ENCODE measurements at places on chromosomes 4 and X. TPM values are rescaled to one million over a fixed set of nuclear protein-coding genes. Genes with fewer than 3 reads are reported as not detected.

The TEX13A gene
- polyA plus RNA-seq = not detected

GRCh38 chrX:132592880-132593279 is 104.0 kb upstream of the MBNL3 start:
- DNase-seq = no peak

The ATRX gene
- polyA plus RNA-seq = 37.2 TPM

DNA sequence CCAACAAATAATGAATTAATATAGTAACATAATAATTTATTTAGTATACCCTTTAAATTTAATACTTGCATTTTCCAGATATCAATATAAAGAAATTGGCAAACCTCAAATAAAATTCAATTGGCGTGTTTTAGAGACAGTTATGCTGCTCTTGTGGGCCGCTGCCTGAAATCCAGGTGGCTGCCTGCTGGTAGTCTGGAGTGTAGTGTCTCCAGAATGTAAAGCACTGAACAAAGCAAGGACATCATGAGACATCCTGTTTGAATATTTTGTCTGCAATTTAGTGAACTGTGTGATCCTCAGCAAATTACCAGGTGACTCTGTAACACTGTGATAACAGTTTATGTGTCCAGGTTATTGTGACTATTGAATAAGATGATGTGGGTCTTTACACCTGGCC is 29.9 kb downstream of the ZFP42 start:
- DNase-seq = no peak

The ART3 gene
- polyA plus RNA-seq = not detected

- no peak for DNase-seq
Measured at GRCh38 chr4:86917212-86918039, 17.4 kb upstream of the AFF1 start.

The FSTL5 gene
- polyA plus RNA-seq = not detected

- no peak for DNase-seq
Measured at GRCh38 chr4:81485310-81485980, 13.7 kb upstream of the RASGEF1B start.

The EDNRA gene
- polyA plus RNA-seq = 7.6 TPM

DNA sequence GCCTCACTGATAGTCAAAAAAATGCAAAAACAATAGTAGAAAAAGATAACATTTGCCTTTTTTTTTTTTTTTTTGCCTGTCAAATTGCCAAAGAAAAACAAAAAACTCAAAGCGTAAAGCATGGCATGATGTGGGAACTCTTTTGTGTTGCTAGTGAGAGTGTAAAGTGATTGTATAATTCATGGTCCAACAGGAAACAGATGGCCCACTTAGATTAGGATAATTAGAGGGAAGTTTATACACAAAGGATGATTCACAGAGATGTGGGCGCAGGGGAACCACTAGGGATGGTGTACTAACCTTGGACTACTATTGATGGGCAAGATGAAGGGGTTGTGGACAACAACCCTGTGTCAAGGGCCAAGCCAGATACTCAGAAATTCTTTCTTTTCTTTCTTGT is 16.4 kb downstream of the MCUB start:
- DNase-seq = no peak

GRCh38 chr4:70765368-70765767 is 43.6 kb downstream of the RUFY3 start:
- DNase-seq = no peak

GRCh38 chr4:7463566-7464258 is 29.0 kb upstream of the PSAPL1 start:
- DNase-seq = no peak

DNA sequence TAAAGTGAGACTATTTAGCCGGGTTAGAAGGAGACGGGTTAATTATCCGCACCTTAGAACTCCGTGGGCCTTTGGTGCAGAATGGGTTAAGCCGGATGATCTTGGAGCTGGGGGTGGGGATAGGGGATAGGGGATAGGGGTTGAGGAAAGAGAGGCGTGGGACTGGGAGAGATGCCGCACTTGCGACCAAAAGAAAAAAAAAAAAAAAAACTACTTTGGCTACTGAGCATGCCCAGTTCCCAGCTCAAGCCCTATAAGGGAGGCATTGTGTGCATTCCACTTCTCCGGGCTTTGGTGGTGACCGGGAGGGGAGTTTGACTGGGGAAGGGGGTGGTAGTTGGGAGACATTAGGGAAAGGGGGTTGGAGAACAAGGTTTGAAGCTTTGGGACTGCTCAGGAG is at the start of gene SLITRK4:
Gene SLITRK4 (minus strand): TSS at position 187 of the 400 bp plus-strand sequence. CDS start 4,993 bp downstream, outside the sequence.
- DNase-seq = no peak

DNA sequence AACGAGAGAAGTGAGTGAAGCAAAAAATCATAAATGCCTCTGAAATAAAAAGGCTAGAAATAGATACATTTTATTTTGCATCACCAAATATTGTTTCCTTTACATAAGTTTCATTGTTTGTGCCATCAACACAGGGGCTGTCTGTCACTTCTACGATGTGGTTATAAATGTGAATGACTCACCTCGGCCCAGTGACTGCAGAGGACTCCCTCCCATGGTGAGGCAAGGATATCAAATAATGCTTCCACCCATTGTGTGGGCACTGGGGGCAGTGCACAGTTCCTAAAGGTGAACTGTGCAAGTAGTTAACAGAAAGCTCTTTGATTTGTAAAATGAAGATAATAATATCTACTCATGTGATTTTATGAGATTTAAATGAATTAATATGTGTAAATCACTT is 230.3 kb upstream of the NEIL3 start:
- no peak for DNase-seq

- no peak for DNase-seq
Measured at GRCh38 chrX:49059681-49060085, 884 bp downstream of the CCDC120 start.

DNA sequence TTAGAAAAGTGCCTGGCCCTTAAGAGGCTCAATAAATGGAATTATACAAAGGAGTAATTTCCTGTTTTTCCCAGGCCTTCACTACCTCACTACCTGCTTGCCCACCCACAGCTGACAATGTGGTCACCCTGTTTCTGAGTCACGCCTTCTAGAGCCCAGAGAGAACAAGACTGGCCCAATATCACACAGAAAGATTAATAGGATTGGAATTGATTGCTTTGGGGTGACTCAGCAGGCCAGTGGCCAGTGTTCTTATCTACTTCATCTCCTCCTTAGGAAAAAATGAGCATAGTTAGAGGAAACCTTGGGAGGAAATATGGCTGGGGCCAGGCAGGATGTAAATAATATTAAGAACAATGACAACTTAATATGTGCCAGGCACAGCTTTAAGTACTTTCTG is 4.5 kb upstream of the FGF16 start:
- DNase-seq = peak; percentile 57

The VBP1 gene
- polyA plus RNA-seq = 11.3 TPM

- no peak for DNase-seq
Measured at GRCh38 chr4:1177274-1178141, 5.1 kb upstream of the SPON2 start.

DNA sequence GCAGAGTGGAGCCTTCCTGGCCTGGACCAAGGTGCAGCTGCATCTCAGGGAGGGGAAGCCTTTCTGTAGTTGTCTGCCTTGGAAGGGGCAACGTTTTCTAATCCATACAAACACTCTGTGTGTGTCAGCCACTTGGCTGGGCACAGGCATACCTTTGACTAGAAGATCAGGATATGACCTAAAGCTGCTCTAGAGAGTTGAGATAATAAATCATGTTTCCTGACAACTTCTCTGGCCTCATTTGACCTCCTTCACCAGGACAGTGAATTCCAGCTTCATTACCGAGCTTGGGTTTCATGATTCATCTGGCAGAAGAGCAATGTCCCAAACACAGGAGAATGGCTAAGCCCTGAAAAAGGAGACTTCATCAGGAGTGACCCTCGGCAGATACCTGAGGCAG is 89.6 kb upstream of the KIT start:
- DNase-seq = peak; percentile 67

The FMR1NB gene
- not detected for polyA plus RNA-seq

DNA sequence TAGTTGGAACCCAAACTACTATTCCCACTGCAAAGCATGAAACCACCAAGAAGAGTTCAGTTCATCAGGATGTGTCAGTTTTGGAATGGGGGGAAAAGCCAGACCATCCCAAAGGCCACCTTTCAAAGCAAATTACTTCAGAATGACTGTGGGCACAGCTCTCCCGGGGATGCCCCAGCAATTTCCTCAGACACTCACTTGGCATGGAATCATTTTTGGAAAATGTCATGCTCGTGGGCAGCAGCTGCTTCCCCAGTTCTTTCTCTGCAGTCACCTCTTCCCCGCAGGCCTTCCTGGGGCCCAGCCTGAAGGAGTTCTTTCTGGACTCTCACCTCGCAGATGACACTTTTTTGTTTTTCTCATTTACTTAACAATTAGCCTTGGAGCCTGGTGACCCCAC is 350.3 kb downstream of the NR3C2 start:
- DNase-seq = no peak

The VEGFD gene
- 0.07 TPM for polyA plus RNA-seq

The ZBTB49 gene
- 1.9 TPM for polyA plus RNA-seq

DNA sequence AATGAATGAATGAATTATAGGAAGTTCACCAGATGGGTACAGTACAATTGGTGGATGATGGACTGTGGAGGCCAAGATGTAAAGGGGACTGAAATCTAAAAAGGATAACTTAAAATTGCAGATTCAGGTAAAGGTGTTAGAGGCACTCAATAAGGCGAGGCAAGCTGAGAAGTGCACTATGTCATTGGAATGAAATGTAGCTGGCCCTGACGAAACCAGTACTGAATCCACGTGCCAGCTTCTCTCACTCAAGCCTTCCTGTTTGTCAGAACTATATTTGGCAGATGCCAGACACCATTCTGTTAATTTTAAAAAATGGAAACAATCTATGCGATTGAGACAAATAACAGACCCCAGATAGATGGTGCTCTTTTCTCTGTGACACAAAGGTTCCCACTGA is 1039.1 kb upstream of the TENM3 start:
- DNase-seq = no peak

The CACNA1F gene
- not detected for polyA plus RNA-seq

The GIMD1 gene
- not detected for polyA plus RNA-seq

GRCh38 chr4:119656342-119656741 is 27.7 kb upstream of the PDE5A start:
- DNase-seq = no peak

The GAB3 gene
- polyA plus RNA-seq = 0.82 TPM

The ETDA gene
- not detected for polyA plus RNA-seq

- DNase-seq = no peak
Measured at GRCh38 chr4:146442801-146443200, 78.9 kb downstream of the SLC10A7 start.

DNA sequence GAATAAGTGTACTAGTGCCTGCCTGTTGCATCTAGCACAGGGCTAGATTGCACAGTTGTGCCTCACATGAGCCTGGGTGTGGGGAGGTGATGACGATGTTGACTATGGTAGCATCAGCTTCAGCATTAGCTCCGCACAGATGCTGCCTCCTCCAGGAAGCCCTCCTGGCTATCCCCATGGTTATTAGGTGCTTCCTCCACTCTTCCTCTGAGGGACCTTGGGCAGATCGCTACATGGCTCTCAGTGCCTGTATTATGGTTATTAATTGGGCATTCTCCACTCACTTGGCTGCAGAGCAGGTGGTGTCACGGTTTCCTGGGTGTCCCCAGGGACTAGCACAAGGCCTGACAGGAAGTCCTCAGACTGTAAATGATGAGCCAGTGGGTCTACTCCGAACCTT is 325.6 kb downstream of the ARHGAP10 start:
- DNase-seq = no peak

The RAI2 gene
- polyA plus RNA-seq = not detected

The SMIM10L2A gene
- 0.09 TPM for polyA plus RNA-seq

DNA sequence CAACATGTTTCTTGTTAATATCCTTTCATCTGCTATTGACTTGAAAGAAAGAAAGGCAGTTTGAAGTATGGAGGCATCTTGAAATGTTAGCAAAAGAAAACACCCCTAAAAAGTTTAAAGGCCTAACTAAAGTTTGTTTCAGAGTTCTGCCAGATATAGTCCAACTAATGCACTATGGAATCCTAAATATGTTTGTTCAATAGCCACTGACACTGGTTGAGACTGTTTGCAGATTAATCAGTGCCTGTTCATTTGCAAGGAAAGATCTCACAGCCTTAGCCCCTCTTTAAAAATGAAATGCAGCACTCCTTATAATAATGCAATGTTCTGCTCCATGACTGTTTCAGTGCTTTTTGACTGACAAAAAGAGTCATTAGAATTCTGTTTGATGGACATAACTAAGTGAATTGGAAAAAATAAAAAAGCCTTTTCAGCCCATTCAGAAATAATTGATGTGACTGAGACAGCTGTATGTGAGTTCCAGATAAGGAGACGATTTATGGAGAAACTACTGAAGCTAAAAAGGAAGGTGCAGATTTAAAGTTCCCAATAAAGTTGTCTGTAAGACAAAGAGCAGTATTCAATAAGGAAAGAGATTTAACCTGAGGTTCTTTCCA is 192.0 kb downstream of the PCDH7 start:
- DNase-seq = no peak

GRCh38 chrX:70456256-70456655 is 11.6 kb downstream of the DLG3 start:
- no peak for DNase-seq

- no peak for DNase-seq
Measured at GRCh38 chr4:155995069-155995468, 41.4 kb upstream of the CTSO start.

DNA sequence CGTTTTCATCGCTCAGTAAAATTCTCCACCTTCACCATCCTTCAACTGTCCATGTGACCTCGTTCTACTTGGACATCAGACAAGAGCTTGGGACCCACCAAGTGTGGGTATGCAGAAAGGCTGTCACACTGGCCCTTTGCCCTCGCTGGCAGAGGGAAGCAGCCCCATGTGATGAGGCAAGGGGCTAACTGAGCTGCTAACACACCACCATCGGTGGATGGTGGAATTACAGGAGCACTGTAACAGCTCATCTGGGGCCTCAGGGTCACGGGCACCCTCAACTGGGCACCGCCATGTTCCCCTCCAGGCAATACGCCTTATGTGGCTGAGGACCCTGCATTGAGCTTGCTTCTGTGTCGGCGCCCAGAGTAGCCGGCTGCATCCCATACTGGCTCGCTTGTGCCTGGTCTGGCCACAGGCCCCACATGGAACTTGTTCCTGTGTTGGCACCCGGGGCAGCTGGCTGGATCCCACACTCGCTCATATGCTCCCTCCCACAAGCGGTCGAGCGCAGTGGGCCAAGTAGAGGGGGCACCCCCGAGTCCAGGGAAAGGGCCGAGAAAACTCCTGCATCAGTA is 109.5 kb downstream of the TAB3 start:
- DNase-seq = no peak

GRCh38 chr4:155592938-155593297 is 73.7 kb upstream of the GUCY1A1 start:
- DNase-seq = no peak

DNA sequence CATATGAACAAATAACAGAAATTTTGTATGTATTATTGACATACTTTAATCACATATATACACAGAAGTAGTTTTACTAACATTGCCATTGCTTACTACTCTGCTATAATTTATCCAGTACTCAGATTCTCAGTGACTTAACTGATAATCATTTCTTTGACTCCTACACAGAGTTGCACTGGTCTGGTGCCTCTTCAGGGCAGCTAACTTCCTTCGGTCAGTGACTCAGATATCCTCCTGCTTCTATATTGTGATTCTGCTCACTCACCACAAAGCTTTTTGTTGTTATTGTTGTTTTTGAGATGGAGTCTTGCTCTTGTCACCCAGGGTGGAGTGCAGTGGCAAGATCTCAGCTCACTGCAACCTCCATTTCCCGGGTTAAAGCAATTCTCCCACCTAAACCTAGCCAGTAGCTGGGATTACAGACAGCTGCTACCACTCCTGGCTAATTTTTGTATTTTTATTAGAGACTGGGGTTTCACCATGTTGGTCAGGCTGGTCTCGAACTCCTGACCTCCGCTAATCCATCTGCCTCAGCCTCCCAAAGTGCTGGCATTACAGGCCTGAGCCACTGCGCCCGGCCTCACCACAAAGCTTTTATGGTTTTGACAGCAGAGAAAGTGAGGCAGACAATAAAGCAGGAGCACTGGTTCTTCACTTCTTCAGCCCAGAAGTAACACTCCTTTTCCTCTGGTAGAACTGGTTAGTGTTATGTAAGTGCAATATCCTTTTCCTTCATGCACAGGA is 499.3 kb downstream of the EPHA5 start:
- no peak for DNase-seq

Data from BJ (cell line).